ENCODE measurements at places on chromosomes 4 and X.

GRCh38 chr4:168562041-168562571, 65.3 kb downstream of the PALLD start:
- DNase-seq: no peak

GRCh38 chrX:115413246-115413878, 123.8 kb downstream of the LUZP4 start:
- no peak for DNase-seq

DNA sequence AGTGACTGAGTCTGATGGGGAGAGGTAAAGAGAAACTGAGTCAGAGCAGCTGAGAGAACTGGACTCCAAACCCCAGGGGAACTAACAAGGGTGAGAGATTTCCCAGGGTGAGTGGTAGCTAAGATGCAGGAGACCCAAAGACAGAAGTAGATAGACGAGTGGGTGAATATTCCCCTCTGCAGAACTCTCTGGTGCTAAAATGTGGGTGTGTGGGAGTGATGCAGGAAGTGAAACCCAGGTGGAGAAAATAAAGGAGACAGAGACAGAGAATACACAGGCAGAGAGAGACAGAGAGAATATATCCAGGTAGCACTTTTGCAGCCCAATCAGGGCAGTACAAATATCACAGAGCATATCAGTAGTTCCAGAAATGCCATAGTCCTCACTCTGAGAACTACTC, 212.5 kb upstream of the ZIC3 start:
- no peak for DNase-seq

GRCh38 chrX:10086676-10087075, 70.1 kb upstream of the CLCN4 start:
- no peak for DNase-seq

DNA sequence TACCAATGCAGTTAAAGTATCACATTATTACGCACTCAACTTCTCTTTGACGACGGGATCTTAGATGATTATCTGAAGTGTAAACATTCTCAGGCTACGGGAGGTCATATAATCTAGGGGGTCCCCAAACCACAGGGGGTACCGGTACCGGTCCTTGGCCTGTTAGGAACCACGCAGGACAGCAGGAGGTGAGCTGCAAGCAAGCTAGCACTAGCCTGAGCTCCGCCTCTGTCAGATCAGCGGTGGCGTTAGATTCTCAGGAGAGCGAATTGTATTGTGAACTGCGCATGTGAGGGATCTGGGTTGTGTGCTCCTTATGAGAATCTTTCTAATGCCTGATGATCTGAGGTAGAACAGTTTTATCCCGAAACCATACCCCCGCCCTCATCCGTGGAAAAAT, 20.6 kb upstream of the PRR27 start:
- no peak for DNase-seq

DNA sequence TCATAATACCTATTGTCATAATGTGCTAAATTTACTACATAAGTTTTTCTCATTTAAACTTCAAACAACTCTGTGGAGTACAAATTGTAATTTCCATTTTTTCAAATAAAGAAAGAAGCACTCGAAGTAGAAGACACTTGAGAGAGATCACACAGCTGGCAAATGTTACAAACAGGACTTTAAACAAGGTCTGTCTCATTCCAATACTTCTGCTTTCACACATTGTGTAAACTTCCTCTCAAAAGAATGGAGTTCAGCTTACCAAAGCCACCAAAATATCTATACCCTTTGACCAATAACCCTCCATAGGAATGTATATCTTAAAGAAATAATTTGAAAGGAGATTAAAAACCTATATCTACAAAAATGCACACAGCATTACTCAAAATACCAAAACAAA, 88.3 kb downstream of the OPHN1 start:
- DNase-seq: no peak

GRCh38 chr4:111986095-111986494, 159.2 kb upstream of the FAM241A start:
- DNase-seq: no peak

DNA sequence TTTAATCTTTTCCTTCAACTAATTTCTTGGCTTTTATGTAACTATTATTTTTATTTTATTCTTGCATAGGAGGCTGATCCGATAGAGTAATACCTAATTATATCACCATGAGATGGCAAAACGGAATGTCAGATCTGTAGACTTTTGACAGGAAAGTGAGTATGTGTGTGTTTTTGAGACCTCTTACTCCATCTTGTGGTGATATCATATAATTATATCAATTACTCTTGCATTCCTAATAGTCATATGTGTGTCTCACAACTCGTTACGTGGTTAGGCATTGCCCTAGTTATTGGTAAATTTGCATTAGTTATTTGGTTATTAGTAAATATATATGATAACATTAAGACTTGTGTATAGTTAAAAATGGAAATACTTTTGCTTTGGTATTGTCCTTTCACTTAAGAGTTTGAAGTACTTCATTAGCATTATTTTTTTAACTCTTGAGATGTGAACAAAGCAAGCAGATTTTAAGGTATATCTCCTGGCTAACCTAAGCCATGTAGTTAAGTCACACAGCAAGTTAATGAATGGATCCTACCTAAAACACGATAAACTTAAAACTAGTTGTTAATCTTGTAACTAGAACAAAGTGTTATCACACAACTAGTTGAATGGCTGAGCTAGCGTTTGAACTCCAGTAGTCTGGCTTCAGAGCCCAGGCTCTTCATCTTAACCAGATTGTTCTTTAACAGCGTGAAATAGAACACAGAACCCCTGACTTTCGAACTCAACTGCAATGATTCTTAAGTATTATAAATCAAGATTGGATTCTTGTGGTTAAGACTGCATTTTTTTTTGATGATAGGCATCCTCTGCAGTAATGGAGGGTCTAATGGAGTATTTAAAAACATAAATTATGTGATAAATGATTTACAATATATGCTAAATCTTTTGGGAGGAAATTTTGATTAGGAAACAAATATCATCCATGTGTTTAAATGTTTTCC, 67.1 kb downstream of the PGRMC2 start:
- DNase-seq: peak; percentile 25

DNA sequence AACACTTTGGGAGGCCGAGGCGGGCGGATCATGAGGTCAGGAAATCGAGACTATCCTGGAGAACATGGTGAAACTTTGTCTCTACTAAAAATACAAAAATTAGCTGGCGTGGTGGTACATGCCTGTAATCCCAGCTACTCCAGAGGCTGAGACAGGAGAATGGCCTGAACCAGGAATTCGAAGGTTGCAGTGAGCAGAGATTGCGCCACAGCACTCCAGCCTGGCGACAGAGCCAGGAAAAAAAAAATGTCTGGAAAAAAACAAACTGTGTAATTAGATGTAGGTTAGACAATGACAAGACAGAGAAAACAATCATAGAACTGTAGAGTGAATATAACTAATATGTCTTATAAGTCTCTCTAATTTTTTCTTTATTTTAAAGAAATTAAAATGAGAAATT, 1002.5 kb upstream of the LCORL start:
- no peak for DNase-seq

Measured in HEK293T (cell line).